CD4-positive, alpha-beta T cell treated with Interleukin-15 for 4 hours (primary cell): ENCODE measurements at places on chromosomes 7 and 10.

GRCh38 chr7:55572378-55573233, at the start of gene VOPP1:
TSS of gene VOPP1 (minus strand) at chr7:55572502. CDS start at chr7:55572324, 178 bp downstream.
- peak; percentile 57 for DNase-seq

DNA sequence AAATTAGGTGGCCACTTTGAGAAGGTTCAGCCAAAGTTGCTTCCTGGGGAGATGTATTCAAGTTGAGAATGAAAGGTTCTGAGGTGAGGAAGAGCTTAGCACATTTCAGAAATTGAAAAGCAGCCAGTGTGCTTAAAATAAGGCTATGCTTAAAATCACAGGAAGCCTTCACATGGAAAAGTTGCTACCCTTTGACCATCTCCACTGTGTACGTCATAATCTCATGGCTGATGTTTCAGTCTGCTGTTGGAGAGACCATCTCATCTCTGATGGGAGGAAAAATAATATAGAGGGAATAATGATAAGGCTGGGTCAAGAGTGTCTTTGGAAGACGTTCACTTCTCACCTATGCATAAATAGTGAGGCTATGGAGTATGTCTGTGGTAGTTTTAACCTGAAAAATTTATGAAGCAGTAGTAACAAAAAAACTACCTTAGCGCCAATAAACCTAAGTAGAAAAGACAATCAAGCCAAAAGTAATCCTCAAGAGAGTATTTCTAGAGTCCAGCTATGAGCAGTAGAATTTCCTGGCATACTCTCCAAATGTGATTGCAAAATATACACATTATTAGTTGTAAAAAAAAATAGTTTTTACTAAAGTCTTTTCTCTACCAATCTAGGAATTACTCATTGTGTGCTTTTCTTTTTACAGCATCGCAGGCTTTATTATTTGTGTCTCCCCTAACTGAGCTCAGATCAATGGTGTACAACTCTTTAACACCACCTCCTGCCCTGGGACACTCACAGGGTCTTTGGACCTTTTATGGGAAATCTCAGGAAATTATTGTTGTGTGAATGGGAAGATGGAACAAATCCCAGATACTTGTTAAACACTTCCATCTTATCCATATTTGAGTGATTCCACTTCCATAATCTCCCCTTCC, 435.2 kb upstream of the LRGUK start:
- no peak for DNase-seq

GRCh38 chr7:149422914-149423301, 38.0 kb downstream of the ZNF777 start:
- peak; percentile 4 for DNase-seq

GRCh38 chr10:124596116-124596785, 134.6 kb downstream of the LHPP start:
- no peak for DNase-seq

DNA sequence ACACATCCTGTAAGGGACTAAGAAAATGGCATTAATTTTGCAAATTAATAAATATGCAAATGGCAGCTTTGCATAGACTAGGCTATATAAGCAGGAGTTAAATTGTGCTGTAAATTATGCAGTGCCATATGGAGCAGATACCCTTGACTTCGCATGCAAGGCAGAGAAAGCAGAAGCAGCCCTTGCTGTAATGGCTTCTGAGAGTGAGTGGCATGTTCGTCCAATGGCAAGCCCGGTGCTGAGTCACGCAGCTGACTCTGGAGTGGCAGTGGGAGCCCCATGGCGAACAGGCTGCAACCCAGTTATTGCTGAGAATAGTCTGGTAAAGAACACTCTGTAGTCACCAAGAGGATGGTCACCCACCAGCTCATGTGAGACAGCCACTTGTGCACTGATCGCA, 1186.5 kb downstream of the TYW1 start:
- no peak for DNase-seq

DNA sequence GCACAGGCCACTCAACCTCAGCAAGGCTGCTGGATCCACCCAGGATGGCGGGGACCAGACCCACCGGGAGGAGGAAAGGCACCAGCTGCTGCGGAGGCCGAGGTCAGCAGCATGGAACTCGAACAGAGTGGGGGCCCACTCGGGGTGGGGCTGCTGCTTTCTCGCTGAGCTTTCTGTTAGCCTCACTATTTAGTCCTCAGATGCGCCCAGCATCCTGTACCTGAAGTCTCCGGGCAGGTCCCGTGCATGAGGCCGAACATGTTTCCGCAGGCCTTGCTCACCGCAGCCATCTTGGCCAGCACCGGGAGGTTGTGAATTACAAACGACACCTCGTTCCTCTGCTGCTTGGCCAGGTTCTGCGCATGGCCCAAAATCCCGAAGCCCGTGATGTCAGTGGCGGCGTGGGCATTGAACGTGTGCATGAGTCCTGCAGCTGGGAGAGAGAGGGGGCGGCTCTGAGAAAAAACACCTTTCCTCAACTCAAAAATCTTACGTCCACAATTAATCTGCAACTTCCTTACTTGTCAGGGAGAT, 22.8 kb upstream of the PHYH start:
- no peak for DNase-seq

DNA sequence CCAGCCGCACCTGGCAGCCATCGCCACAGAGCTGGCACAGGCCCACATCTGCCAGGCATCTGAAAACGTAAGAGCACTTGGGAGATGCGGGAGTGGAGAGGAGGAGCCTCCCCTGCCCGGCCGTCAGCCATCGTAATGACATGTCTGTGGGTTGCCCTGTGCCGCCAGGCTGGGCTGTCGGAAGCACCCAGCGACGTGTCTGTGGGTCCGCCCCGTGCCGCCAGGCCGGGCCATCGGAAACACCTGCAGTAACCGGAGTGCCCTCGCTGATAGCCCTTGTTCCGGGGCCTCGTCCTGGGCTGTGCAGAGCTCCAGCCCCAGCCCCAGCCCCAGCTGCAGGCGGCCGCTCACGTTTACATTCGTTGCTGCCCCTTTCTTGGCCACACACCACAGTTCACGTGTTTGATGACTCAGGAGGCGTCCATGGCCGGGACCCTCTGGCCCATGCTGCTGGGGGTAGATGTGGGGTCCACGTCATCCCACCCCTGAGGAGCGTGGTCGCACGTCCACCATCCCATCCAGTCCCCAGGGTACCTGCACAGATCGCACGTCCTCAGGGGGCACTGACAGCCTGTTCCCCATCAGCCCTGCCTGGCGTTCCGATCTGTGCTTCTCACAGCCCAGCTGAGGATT, 30.0 kb upstream of the PRKAR1B start:
- DNase-seq: no peak

- no peak for DNase-seq
These were observed 17.5 kb downstream of the FAM20C start for GRCh38 chr7:209906-210305.

GRCh38 chr7:35624299-35625186, 70.4 kb downstream of the HERPUD2 start:
- peak; percentile 41 for DNase-seq

DNA sequence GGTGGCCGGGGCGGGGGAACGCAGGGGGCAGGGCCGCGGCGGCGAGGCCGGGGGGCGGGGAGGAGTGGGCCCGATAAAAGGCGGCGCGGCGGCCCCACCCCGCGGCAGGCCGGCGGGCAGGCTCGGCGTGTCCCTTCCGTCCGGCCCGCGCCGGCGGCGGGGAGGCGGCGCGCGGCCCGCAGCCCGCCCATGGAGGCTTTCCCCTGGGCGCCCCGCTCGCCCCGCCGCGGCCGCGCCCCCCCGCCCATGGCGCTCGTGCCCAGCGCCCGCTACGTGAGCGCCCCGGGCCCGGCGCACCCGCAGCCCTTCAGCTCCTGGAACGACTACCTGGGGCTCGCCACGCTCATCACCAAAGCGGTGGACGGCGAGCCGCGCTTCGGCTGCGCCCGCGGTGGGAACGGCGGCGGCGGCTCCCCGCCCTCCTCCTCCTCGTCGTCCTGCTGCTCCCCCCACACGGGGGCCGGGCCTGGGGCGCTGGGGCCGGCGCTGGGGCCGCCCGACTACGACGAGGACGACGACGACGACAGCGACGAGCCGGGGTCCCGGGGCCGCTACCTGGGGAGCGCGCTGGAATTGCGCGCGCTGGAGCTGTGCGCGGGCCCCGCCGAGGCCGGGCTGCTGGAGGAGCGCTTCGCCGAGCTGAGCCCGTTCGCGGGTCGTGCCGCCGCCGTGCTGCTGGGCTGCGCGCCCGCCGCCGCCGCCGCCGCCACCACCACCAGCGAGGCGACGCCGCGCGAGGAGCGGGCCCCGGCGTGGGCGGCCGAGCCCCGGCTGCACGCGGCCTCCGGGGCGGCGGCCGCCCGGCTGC, at the start of gene NANOS1:
NANOS1 (plus strand) TSS at position 102 of the 808 bp plus-strand sequence; CDS start at position 190, 88 bp downstream.
- DNase-seq: no peak

DNA sequence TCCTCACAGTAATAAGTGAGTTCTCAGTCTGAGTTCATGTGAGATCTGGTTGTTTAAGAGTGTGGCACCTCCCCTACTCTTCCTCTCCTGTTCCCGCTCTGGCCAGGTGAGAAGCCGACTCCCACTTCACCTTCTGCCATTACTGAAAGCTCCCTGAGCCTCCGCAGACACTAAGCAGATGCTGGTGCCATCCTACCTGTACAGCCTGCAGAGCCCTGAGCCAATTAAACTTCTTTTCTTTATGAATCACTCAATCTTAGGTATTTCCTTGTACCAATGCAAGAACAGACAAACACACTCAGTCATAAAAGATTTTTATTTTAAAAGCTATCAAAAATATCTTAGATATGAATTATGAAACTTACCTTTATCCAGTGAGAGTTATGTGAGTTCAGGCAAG, 39.5 kb upstream of the PFKP start:
- no peak for DNase-seq

DNA sequence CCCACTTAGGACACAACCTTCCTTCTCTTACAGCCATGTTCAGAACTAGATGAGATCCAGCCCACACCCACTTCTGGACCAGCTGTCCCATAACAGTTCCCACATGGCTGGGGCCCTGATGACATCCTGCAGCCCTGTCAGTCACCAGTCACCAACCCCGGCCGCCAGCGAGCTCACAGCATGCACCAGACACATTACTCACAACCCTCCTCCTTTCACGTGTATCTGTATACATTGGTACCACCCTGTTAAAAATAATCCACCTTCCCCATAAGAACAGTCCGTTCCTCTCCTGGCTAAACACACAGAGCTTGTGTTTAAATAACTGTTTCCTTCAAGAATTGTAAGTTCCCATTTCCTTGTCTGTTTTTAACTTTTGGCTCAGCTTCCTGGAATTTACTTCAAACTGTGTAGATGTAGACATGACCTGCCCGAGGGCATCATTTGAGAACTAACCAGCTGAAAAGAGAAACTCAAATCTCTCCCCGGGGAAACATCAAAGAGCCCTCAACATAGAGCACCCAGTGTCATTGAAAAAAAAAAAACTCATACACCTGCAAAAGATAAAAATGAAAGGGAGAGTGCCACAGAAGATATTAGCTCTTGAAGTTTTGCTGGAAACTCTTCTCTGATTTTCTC, 26.0 kb upstream of the PRLHR start:
- DNase-seq: no peak

GRCh38 chr10:113052076-113052830, 102.2 kb downstream of the TCF7L2 start:
- DNase-seq: no peak

GRCh38 chr10:1360558-1361164, 304.5 kb downstream of the WDR37 start:
- DNase-seq: no peak

DNA sequence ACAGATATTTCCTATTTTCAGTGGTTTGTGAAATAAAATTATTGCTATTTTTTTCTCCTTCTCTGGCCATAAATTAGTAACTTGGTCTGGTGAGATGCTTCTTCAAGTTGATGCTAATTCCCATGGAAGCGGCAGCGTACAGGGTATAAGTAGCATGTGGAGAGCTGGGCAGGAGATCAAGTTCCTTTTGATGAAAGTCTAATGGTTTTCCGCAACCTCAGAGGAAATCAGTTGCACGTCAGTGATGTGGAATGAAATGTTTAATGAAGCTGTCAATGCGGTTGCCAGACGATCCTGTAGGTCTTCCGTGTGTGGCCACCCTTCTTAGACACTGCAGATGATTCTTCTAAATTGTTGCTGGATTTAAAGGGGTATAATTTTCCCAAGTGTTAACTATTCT, 236.4 kb upstream of the GRM3 start:
- no peak for DNase-seq

- DNase-seq: peak; percentile 37
These were observed 540 bp downstream of the SNX13 start for GRCh38 chr7:17939606-17940301.

GRCh38 chr7:70597066-70597465, 534.9 kb upstream of the GALNT17 start:
- DNase-seq: no peak

DNA sequence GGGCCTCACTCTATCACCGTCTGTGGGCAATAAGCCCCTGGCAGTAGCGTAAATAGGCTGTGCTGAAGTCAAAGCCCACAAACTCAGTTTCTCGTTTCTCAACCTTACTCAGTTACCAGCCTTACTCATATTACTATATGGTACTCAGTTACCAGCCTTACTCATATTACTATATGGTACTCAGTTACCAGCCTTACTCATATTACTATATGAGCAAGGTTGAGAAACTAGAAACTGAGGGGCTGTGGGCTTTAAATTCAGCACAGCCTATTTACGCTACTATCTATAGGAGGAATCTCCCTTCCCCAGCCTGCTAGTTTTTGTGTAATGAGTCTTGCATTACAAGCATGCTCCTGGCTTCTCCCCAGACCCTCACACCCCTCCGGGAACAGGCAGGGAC, 35.4 kb downstream of the CCDC3 start:
- DNase-seq: no peak

- DNase-seq: no peak
These were observed 362.7 kb downstream of the GLRX3 start for GRCh38 chr10:130498934-130499333.

GRCh38 chr7:72321081-72321480, 91.1 kb downstream of the CALN1 start:
- DNase-seq: no peak

GRCh38 chr10:62796896-62797295, 7.6 kb upstream of the ADO start:
- DNase-seq: no peak

GRCh38 chr7:80517282-80517747, 5.5 kb upstream of the GNAT3 start:
- no peak for DNase-seq

- no peak for DNase-seq
These were observed 20.1 kb downstream of the RUNDC3B start for GRCh38 chr7:87648316-87648715.

GRCh38 chr7:123655614-123656013, at the start of gene LMOD2:
TSS of gene LMOD2 (plus strand) at chr7:123655866. CDS start at chr7:123655964, 98 bp downstream.
- DNase-seq: no peak

DNA sequence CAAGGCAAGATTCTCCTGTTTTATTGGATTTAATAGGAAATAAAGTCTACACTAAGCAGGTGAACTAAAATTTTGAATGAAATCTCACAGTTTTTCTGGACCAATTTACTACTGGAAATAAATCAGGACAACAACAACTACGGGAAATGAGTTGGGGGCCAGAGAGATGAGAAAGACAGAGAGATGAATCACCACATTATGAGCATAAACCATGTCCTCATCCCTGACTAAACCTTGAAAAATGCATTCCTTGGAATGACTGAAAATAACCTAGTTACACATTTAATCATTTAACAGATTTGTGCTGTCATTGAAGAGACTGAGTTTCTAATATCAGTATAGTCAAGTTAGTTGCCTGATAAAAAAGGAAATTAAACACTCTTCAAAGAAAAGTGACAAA, 608.4 kb upstream of the KCND2 start:
- DNase-seq: no peak

- no peak for DNase-seq
These were observed 22.2 kb downstream of the GPNMB start for GRCh38 chr7:23268746-23269145.
